Activated CD4-positive, alpha-beta T cell treated with anti-CD3 and anti-CD28 coated beads, Interleukin-2, amount 50 U/mL, for 4 hours (primary cell): ENCODE measurements at places on chromosomes 3 and 15.

DNA sequence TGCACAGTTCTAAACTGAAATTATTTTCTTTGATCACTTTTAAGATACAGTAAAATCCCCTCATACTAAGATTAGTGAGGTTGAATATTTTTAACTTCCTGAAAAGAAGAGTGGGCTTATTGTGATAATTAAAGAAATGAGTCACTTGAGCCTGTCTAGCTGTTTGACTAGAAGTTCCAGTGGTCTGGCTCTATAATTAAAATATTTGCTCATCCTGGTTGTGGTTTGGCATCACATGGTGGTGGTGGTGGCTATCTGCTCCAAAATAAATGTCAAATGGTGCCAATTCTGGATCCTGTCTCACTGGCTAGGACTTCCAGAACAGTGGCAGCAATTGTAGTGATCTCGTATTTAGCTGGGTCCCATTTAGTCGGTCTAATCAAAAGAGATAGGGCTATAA lies 8.6 kb upstream of the TEX9 start:
- no peak for DNase-seq

DNA sequence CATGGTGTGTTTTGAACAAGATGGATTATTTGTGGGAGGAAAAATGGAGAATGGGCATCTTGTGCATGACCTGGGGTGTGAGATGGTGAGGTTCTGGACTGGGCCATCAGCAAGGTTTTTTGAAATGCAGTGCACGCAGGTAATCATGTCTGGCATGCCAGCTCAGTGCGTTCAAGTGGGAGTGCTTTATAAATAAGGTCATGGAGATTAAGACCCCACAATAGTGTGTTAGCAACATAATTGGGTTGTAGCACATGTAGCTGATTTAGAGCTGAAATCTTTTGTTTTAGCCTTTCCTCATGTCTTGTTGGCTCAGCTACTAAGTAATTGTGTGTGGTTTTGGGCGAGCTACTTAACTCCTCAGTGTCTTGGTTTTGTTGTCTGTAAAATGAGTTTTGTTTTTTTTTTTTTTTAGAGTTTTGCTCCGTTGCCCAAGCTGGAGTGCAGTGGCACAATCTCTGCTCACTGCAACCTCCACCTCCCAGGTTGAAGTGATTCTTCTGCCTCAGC lies 3.9 kb upstream of the CACNA1D start:
- DNase-seq, result no peak

DNA sequence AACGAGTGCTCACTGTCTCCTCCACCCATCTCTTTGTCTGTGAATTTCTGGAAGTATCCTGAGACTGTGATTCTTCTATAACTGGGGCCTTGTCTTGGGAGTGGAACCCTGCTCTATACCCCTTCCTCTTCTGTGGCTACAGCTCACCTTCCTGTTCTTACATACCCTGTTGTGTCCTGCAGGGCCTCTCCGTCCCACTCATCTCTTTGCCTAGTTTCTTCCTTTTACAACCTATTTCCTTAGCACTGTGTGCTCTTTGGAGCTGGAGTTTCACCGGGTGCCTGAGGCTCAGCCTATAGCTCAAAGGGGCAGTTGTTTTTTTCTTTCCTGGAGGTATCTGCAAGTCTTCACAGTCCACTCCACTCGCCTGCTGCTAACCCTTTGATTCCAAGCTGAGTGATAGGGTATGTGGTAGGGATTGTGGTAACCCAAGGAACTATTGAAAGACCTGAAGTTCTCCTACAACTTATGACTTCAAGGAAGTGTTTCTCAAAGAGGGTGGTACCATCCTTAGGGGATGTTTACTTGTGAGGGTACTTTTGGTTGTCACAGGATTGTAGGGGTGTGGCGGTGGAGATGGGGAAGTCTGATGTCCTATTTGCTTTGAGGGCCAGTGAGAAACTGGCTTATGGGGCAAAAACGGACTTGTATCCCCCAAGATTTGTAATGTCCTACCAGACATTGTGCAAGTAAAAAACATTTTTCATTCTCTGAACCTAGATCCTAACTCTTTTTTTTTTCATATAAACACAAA lies 66.6 kb upstream of the ARL8B start:
- DNase-seq, result no peak

DNA sequence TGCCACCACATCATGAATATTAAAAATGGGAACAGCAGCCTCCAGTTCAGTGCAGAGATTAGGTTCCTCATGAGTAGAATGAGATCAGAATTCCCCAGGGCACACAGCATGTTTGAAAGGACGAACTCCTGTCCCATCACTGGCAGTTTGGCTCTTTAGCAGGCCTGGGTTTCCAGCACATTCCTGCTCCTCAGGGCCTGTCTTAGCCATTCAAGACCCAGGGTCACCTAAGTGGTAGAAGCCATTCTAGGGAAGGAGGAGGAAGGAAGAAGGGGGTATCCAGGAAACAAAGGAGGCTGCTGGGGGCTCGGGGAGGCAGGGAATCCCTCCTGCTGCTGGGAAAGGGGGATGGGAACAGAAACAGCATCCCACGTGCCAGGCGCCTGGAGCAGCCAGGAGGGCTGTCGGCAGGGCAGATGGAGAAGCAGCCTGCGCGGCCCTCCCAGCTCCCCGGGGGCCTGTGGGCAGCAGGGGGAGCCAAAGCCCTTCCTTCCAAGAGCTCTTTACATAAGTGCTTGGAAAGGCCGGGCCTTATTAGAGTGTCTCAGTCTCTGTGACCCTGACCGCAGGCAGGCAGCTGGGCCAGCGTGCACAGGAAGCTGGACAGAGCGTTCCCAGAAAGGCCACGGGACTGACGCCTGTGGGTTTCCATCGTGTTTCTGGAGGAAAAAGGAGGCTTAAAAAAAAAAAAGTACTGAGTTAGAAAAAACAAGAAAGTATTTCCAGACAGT lies 24.7 kb downstream of the LOXL1 start:
- peak; percentile 71 for DNase-seq

DNA sequence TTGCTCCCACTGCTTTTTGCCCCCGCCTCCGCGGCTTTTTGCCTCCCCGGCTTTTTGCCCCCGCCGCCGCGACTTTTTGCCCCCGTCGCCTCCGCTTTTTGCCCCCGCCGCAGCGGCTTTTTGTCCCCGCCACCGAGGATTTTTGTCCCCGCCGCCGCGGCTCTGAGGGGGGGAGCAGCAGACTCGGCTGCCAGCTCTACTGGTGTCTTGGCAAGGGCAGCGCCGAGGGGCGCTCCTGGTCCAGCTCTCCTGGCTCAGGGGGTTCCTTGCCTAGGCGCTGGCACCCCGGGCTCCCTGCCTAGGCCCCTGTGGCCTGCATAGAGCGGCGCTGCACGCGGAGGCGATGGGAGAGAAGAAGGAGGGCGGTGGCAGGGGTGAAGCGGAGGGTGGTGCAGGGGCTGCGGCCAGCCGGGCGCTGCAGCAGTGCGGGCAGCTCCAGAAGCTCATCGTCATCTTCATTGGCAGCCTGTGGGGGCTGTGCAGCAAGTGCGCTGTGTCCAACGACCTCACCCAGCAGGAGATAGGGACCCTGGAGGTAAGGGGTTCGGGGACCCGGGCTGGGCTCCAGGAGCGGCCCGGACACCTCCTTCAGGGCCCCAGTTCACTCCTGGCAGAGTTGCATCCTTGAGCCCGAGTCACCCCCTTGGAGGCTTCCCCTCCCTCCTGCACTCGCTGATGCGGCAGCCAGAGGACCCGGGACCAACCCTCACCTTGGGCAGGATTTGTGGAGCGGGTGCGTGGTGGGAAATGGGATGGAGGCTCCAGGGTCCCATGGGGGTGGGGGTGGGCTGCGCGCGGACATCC lies 642.4 kb downstream of the GOLGA6L6 start:
- no peak for DNase-seq

DNA sequence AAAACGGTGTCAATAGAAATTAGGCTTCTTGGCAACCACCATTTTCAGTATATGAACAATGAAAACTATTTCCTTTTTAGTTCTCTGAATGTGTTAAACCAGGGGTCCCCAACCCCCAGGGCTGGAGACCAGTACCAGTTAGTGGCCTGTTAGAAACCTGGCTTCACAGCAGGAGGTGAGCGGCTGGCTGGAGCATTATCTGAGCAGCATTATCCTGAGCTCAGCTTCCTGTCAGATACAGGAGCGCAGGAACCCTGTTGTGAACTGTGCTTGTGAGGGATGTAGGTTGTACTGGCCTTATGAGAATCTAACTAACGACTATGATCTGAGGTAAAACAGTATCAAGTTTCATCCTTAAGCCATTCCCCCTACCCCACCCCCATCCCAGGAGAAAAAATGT lies 328.7 kb downstream of the ZBBX start:
- DNase-seq, result no peak

GRCh38 chr3:135678386-135678785 lies 287.1 kb upstream of the PPP2R3A start:
- no peak for DNase-seq

DNA sequence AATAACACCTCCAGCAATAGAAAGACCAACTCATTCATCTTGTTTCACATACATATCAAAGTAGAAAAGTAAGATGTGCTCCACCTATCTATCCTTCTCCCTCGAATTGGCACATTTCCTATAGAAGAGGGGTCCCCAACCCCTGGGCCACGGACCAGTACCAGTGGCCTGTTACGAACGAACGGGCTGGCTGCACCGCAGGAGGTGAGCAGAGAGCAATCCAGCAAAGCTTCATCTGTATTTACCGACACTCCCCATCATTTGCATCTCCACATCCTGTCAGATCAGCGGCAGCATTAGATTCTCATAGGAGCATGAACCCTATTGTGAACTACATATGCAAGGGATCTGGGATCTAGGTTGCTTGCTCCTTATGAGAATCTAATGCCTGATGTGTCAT lies 95.0 kb upstream of the CGNL1 start:
- DNase-seq, result no peak

DNA sequence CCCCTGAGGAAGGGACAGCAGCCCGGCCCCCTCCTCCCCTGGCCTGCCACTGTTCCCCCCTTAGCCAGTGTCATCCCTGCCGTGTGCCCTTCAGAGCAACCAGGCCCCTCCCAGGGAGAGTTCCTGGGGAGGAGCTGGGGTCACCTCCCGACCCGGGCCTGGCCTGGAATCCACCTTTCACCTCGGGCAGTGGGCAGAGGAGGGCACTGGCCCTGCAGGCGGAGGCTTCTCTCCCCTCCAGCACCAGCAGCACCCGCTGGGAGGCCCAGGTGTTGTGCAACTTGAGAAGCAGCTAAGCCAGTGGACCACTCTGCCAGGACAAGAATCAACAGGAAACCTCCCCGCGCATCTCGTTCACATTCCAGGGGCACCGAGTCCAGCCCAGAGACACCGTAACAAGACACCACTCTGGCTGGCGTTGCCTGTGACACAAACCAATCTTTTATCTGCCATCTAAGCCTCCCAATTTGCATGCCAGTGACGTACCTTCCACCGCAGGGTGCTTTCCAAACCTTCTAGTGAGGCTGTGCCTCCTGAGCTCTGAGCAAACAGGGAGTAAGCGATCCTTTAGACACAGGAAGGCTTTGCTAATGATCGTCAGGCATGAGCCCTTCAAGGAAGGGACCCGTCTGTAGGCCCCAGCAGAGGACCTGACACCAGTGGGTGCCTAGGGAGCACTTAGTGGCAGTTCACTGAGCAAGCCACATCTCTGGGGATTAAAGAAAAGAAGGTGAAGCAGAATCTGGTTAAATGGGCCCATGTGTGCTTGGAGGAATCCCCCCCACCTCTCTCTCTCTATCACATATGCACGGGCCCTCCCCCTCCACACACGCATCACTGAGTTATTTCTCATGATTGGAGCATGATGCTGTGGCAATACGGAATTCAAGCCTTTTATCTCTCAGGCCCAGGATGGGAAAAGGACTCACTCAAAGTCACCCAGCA lies 98.9 kb upstream of the TLE3 start:
- DNase-seq, result peak; percentile 18

DNA sequence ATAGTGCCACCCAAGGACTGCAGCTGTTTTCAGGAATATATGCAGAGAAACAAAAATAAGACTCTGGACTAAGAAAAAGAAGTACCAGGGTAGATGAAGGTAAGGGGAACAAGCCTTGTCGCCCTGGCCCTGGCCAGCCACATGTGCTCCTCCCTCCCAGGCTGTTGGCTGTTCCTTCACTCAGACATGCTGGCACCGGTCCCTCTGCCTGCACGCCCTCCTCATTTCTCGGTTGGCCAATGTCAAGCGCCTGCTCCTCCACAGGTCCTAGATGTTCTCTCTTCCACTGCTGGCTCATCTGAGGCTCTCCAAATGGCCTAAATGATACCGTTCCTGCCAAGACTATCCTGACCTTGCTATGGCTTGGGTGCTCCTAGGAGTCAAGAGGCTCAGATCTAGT lies 288.4 kb upstream of the LYSMD4 start:
- no peak for DNase-seq

DNA sequence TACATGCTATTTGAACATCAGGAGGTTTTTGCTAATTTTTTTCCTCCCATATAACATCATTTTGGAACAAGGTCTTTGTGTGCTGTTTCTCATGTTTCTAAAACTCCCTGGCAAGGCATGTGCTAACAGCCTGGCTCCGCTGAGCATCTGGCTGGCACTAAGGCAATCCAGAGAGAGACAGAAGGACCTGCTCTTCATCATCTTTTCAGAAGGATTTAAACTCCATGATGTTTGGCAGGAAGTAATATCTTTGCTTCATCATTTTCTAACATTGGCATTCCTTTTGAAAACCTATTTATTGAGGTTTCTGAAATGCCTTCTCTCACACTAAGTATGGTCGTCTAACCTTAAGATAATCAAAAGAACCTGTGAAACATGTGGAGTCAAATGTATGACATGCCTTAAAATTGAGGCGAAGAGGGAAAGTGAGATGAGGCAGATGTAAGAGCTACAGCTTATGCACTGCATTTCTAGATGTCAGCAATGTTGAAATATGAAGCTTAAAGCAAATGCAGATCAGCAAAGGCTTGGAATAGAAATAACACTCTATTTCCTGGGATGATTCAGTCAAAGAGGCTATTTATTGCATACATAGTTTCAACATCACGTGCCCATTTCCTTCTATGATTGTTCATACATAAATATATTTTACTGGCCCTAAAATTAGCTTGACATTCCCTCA lies 592.0 kb downstream of the ZNF385D start:
- DNase-seq, result no peak
